Endothelial cell of umbilical vein (primary cell): ENCODE measurements at places on chromosomes 2 and 18. TPM values are rescaled to one million over a fixed set of nuclear protein-coding genes. Genes with fewer than 3 reads are reported as not detected.

Gene CCDC85A
- 10.4 and 16.9 TPM in 2 replicates for total RNA-seq

DNA sequence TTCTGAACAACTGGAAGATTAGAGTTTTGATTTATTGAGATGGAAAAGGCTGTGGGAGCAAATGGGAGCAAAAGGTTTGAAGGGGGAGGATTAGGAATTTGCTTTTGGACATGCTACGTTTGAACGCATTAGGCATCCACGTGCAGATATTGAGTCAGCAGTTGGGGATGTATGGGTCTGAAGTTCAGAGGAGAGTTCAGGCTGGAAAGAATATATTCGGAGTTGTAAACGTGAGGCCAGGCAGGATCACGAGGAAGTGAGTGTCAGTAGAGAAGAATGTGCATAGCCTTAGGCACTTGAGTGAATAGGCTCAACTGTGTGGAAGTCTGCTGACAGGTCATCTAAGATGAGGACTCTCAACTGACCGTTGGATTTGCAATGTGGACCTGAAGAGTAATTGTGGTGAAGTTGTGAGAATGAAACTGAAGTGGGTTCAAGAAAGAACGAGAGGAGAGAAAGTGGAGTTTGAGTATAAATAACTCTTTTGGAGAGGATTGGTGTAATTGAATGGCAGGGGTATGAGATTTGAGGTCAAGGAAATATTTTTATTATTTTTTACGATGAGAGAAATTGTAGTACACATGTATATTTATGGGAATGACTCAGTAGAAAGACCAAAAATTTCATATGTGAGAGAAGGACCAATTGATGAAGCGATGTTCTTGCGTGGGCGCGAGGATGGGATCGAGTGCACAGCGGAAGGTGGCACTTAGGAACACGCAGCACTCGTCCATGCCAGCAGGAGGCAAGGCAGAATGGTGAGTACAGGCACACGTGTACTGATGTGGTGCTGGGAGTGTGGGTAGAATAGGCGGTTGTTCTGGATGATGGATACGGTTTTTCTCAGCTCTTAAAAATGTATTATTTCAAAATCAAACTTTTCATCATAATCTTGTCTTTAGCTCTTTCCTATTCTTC lies 40.5 kb upstream of the POLE4 start:
- no peak overlapping the region for H3K4me3 ChIP-seq
- no peaks in the 10 kb centered on the region for H3K4me1 ChIP-seq
- no peaks in the 10 kb centered on the region for H3K27me3 ChIP-seq

DNA sequence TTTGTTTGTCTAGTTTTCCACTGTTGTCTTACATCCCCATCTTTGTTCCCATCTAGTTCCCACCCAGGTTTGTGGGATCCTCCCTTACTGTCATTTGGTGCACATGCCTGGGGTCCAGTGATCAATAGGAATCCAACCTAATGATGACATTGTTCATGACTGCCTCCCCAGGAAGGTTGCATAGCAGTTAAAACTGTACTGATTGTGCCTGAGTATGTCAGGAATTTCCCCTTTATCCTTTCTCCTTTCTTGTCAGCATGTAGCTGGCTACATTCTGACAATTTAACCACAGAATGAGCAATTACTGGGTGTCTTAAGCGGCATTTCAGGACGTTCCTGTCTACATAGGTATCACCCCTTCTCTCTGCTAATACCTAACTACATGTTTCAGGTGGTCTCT lies 653.0 kb downstream of the CNTNAP5 start:
- H3K4me1 ChIP-seq = no peaks in the 10 kb centered on the region
- no peak overlapping the region for H3K27ac ChIP-seq
- DNase-seq = no peak
- H3K27me3 ChIP-seq = no peaks in the 10 kb centered on the region

DNA sequence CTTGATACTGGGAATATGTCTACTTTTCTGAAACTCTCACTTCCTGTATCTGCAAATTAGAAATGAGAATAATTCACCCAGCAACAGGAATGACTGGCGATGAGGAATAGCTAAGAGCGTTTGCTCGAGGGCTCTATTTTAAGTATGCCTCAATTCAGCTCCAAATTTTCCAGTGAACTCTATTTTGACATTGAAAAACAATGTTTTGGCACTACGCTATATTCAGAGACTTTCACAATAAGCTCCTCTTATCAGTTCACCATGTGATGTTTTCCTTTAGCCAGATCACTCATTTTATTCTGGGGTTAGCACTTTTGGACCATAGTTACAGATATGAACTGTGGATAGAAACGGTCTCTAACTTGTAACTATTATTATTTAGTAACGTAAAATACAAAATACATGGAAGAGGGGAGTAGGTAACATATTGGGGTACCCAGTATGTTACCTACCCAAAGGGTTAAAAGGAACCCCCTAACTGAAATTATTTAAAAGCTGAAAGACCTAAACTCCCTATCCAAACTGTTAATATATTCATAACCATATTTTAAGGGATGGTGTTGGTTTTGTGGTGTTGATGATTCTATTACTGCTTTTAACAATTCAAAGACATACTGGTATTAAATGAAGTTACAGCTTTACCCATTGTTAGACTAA lies 28.1 kb downstream of the SLC40A1 start:
- DNase-seq = peak; percentile 92
- no peaks in the 10 kb centered on the region for H3K27me3 ChIP-seq
- H3K4me1 ChIP-seq = no peaks in the 10 kb centered on the region

DNA sequence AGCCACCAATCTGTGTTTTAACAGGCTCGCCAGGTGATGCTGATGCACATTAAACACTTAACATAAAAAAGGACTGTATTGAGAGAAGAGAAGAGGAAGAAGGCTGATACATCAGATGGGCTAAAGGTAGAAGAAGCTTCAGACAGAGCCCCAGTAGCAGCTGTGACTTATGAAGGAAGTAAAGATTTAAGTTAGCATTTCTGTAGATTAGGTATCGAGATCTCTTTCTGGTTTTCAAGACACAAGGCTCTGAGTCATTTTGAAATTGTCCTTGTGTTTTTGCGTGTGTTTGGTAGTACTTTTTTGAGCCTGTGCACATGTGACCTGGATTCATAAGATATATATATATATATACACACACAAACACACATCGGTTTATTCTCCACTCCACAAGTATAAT lies 40.6 kb upstream of the GCFC2 start:
- no peaks in the 10 kb centered on the region for H3K36me3 ChIP-seq
- no peak overlapping the region for H3K4me3 ChIP-seq
- DNase-seq = no peak
- no peak overlapping the region for H3K27ac ChIP-seq
- H3K27me3 ChIP-seq = no peaks in the 10 kb centered on the region

Gene DCAF17
- 14.9 and 15.0 TPM in 2 replicates for total RNA-seq

Gene ANKRD30BL
- not detected in 2 replicates for total RNA-seq

Gene NIF3L1
- 14.9 and 16.3 TPM in 2 replicates for total RNA-seq

- no peak overlapping the region for H3K27ac ChIP-seq
- H3K4me1 ChIP-seq = peaks cover 6% of the 10 kb centered on the region
- no peak overlapping the region for H3K4me3 ChIP-seq
- peak; percentile 10 for DNase-seq
- no peaks in the 10 kb centered on the region for H3K36me3 ChIP-seq
Measured at GRCh38 chr2:229715895-229716507, 1.6 kb upstream of the DNER start.

DNA sequence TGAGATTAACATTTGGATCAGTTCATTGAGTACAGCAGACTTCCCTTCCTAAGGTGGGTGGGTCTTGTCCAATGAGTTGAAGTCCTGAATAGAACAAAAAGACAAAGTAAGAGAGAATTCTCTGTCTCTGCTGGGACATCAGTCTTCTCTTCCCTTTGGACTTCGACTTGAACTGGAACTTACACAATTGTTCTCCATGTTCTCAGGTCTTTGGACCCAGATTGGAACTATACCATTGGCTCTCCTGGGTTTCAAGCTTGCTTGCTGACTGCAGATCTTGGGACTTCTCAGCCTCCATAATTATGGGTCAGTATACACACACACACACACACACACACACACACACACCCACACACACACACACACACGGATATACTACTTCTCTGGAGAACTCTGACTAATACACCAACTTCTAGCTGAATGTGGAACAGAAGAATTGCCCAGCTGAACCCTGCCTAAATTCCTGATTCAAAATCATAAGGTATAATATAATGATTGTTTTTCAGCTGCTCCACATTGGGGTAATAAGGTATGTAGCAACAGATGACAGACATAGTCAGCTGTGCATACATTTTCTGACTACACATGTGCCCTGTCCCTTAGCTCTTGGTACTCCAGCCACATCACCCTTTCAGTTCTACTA lies 214.0 kb downstream of the TGIF1 start:
- no peak for DNase-seq
- H3K4me3 ChIP-seq = no peak overlapping the region
- no peaks in the 10 kb centered on the region for H3K27me3 ChIP-seq
- no peak overlapping the region for H3K27ac ChIP-seq
- H3K36me3 ChIP-seq = no peaks in the 10 kb centered on the region

DNA sequence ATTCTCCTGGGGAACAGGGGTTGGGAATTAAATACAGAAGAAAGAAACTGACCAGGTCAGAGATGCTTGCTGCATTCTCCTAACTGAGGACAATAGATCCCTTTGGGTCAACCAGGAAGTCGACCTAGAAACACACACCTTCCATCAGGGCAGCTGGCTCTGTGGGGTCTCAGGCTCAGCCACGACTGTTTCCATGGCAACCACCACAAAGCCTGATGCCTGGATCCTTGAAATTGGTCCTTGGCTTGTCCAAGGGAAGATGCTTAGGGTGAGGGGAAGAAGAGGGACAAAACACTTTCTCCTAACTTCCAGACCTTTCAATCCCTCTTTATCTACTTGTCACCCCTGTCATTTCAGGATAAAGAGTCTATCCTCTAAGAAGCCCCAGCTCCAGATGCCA lies 194.4 kb downstream of the ALK start:
- no peaks in the 10 kb centered on the region for H3K4me1 ChIP-seq
- H3K4me3 ChIP-seq = no peak overlapping the region

Gene TMEM247
- total RNA-seq = not detected in 2 replicates

Gene FBXO15
- total RNA-seq = not detected in 2 replicates

GRCh38 chr2:71226096-71226964 lies 573 bp downstream of the PAIP2B start:
- no peaks in the 10 kb centered on the region for H3K36me3 ChIP-seq
- H3K4me3 ChIP-seq = peak overlapping the region; percentile 52
- H3K27me3 ChIP-seq = peaks cover 13% of the 10 kb centered on the region
- peak; percentile 5 for DNase-seq

DNA sequence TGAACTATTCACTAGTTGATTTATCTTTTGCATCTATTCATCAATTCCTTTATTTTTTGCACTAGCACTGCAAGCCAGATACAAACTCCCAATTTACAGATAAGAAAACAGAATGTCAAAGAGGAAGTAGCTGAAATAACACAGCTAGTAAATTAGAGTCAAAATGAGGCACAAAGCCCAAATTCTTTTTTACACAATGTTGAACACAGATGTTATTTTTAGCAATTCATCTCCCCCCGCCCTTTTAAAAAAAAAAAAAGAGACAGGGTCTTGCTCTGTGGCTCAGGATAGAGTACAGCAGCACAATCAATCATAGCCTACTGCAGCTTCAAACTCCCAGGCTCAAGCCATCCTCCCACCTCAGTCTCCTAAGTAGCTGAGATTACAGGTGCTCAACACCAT lies 127.8 kb downstream of the CCBE1 start:
- no peaks in the 10 kb centered on the region for H3K36me3 ChIP-seq
- no peaks in the 10 kb centered on the region for H3K27me3 ChIP-seq
- peak; percentile 9 for DNase-seq
- H3K4me1 ChIP-seq = no peaks in the 10 kb centered on the region

Gene LBX2
- 3.8 and 4.3 TPM in 2 replicates for total RNA-seq

DNA sequence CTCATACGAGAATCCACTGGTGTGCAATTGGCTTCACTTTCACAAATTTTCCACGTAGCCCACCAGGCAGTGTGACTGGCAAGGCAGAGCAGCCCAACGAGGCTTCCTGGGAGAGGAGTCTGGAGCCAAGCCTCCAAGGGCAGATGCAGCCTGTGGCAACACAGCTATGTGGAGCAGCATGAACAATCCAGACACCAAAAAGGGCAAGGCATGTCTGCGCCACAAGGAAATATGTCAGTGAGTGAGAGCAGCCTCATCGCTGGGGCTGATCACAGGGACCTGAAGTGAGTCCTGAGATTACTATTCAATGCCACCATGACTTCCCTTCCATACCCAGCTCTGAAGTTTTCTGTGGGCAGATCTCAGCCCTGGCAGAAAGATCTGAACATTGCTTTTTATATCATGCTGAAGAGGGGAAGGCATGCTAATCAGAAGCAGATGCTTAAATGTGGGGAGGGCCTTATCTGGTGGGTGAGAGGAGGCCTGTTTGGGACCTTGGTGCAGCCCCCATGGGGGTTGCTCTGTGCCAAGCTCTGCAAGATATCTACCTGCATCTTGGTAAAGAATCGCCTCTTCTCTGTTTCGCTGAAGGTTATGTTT lies 40.0 kb upstream of the PUM2 start:
- DNase-seq = no peak
- no peaks in the 10 kb centered on the region for H3K4me1 ChIP-seq
- H3K27ac ChIP-seq = no peak overlapping the region
- H3K27me3 ChIP-seq = peaks cover 27% of the 10 kb centered on the region
- no peaks in the 10 kb centered on the region for H3K36me3 ChIP-seq

DNA sequence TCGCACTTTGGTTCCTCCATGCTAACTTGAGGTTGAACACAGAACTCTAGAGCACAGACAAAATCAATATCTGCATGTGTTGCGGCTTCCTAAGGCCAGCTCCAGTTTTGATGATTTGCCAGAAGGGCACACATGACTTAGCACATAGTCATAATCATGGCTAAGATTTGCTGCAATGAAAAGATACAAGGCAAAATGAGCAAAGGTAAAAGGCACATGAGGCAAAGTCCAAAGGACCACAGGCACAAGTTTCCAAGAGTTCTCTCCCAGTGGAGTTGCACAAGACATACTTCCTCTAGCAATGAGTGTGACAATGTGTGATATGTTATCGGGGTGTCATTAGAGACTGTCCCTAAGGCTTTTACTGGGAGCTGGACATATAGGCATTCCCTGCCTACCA lies 24.2 kb upstream of the CXXC1 start:
- no peak overlapping the region for H3K4me3 ChIP-seq
- H3K27ac ChIP-seq = no peak overlapping the region

Gene PDE1A
- 0.49 and 0.83 TPM in 2 replicates for total RNA-seq

GRCh38 chr18:61738488-61738887 lies 154.3 kb downstream of the RNF152 start:
- no peaks in the 10 kb centered on the region for H3K36me3 ChIP-seq
- peak overlapping the region; percentile 49 for H3K27ac ChIP-seq
- H3K4me1 ChIP-seq = peaks cover 11% of the 10 kb centered on the region
- no peaks in the 10 kb centered on the region for H3K27me3 ChIP-seq
- peak; percentile 58 for DNase-seq
- no peak overlapping the region for H3K4me3 ChIP-seq

Gene IAH1
- total RNA-seq = 39.9 and 44.0 TPM in 2 replicates

Gene EGR4
- total RNA-seq = not detected in 2 replicates

GRCh38 chr2:102661846-102662245 lies 42.5 kb downstream of the SLC9A2 start:
- no peaks in the 10 kb centered on the region for H3K36me3 ChIP-seq
- H3K4me3 ChIP-seq = no peak overlapping the region
- H3K4me1 ChIP-seq = no peaks in the 10 kb centered on the region
- no peak overlapping the region for H3K27ac ChIP-seq

GRCh38 chr2:160267022-160267421 lies 67.0 kb upstream of the ITGB6 start:
- H3K27me3 ChIP-seq = no peaks in the 10 kb centered on the region
- no peak overlapping the region for H3K4me3 ChIP-seq
- no peak overlapping the region for H3K27ac ChIP-seq
- peaks cover 25% of the 10 kb centered on the region for H3K4me1 ChIP-seq
- no peaks in the 10 kb centered on the region for H3K36me3 ChIP-seq

Gene CCDC141
- total RNA-seq = not detected in 2 replicates

Gene FZD7
- 0.23 and 0.29 TPM in 2 replicates for total RNA-seq
